ENCODE measurements at places on chromosomes 4 and X. TPM values are rescaled to one million over a fixed set of nuclear protein-coding genes. Genes with fewer than 3 reads are reported as not detected.

The NRK gene
- not detected for total RNA-seq

The STARD8 gene
- 3.8 TPM for total RNA-seq

The ARX gene
- 1.0 TPM for total RNA-seq

The TCEAL7 gene
- 5.8 TPM for total RNA-seq

Measured in Peyer's patch (tissue), 4 donors.